ENCODE measurements at places on chromosomes 11 and 22.
A peak's percentile ranks its signal among the peaks of the same experiment; 100 is the strongest.

GRCh38 chr11:61079416-61080150 lies 22.7 kb upstream of the CD5 start:
- no peak for DNase-seq

DNA sequence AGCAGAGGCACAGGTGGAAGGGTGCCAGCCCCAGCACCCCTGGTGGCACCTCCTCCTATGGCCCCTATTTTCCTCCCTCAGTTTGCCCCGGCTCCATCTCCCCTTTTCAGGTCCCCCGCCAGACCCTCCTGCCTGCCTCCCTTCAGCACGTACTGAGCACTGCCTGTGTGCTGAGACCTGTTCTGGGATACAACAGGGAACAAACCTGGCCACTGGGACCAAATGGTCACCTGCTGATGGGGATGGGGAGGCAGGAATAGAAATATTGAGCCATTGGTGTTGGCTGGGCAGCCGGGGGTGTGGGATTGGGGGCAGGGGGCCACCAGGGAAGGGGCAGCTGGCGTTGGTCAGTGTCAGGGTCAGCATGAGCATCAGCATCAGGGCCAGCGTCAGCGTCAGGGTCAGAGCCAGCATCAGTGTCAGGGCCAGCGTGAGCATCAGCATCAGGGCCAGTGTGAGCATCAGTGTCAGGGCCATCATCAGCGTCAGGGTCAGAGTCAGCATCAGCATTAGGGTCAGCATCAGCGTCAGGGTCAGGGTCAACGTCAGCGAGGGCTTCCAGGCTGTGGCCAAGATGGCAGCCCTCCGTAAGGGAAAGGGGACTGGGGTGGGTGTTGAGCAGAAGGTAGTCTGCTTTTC lies 7.5 kb downstream of the ZNF74 start:
- no peak for DNase-seq

DNA sequence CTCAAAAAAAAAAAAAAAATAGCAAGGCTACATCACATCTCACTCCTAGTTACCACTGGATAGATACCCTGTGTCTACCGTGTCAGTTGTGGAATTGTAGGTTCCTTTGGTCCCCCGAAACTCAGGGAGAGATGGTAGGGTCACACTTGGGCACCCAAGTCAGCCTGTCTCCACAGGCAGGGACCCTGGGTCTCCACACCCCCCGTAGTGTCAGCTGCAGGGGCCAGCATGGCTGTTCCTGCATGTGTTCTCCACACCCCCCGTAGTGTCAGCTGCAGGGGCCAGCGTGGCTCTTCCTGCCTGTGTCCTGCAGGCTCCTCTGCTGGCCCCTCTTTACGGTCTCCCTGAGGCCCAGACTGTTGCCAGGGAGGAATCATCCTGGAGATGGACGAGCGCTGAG lies 282.1 kb downstream of the BRD1 start:
- DNase-seq: no peak

DNA sequence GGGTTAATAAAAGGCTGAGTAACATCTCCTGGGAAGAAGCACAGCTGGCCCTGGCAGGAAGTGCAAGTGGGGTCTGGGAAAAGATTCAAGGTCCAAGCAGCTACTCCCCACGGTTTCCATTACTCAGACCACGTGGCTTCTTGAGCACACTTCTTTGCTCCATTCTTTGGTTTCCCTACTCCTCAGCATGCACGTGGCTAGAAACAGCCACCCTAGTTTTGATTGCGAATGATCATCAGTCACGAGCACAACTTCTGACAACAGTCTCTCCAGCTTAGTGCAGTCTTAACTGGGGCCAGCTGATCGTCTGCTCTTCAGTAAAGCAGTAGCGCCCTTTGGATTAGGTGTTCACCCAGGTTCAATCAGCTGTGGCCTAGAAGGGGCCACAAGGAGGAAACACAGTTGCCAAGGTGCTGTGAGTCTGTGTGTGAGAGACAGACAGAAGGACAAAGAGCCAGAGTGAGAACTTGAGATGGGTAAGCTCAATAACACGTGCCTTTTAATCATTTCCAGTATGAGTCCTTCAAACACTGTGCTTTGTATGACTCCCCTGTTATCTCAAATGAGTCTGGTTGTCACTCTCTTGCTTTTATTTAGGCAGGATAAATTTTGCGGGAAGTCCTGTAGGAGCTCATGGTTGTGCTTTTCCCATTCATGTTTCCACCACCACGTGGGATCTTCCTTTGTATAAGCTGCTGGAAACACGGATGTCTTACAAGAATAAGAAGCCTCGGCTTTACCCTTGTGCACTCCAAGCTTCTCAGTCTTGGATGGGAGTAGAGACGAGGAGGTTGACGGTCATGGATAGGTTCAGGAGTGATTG lies 901 bp upstream of the PARVA start:
- DNase-seq: peak; percentile 88

- no peak for DNase-seq
Observed at GRCh38 chr11:75077316-75077715, 19.4 kb downstream of the OR2AT4 start.

GRCh38 chr11:33829430-33830141 lies 55.3 kb upstream of the FBXO3 start:
- peak; percentile 79 for DNase-seq

DNA sequence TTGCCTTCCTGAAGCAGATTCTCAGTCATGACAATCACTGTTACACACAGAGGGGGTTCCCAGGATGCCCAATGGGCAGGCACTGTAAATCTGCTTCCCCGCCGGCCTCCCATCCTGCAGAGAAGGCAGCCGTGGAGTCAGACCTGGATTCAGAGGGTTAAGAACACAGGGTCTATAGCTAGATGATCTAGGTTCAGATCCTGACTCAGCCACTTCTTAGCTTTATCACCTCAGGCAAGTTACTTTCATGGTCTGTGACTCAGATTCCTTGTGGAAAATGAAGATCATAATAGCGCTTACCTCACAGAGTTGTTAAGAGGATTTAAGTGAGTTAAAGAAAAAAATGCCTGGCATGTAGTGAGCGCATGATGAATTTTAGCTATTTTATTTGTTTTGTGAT lies 95.9 kb downstream of the TIMP3 start:
- DNase-seq: peak; percentile 33

DNA sequence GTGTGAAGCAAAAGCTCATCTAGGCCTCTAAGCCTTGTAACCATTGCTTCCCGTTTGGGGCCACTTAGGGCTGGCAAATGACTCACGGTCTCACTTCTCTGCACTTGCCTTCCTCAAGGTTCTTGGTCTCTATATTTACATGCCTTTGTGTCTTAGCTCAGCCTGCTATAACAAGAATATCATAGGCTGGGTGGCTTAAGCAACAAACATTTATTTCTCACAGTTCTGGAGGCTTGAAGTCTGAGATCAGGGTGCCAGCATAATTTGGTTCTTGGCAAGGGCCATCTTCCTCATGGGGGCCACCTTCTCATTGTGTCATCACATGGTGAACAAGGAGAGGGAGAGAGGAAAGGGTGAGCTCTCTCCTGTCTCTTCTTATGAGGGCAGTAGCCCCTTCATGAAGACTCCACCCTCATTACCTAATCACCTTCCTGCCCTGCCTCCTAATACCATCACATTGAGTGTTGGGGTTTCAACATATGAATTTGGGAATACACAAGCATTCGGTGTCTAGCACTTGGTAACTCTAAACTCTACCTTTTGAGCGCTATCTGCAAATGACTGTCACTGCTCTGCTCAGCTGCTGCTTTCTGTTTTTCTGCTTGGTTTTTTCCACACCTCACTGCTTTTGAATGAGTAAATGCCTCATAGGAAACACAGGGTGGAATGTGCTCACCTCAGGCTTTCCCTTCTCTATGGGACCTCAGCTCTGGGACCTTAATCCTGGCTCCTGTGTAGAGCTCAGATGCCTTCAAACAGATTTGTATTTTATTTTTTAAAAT lies 16.2 kb upstream of the ME3 start:
- DNase-seq: peak; percentile 89

GRCh38 chr22:39388261-39389011 lies 11.1 kb upstream of the TAB1 start:
- DNase-seq: peak; percentile 82

DNA sequence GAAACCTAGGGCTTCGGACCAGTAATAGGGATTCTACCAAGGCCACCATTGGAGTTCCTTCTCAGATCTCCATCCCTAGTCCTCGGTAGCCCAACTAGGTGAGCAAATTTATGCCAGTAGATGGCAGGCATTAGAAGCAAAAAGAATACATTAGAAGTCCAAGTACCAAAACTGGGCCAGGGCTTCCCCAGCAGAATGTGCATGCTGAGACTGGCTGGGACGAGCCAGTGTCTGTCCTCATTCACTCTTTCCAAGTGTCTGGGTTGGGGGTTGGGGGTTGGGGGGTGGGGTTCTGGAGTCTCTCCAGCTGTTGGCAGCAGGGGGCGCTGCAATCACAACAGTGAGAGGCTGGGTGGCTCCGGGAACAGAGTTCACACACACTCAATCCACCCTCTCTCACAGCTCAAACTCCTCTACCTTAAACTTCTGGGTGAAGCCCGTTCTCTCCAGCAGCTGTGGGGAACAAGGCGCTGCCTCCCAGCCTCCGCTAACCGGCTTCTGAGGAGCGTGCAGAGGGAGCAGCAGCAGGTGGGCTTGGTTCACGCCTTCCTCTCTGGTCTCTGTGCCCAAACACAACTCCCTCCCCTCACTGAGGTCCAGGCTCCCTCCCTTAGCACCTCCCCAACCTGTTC lies 57.5 kb downstream of the BTG4 start:
- peak; percentile 77 for DNase-seq

DNA sequence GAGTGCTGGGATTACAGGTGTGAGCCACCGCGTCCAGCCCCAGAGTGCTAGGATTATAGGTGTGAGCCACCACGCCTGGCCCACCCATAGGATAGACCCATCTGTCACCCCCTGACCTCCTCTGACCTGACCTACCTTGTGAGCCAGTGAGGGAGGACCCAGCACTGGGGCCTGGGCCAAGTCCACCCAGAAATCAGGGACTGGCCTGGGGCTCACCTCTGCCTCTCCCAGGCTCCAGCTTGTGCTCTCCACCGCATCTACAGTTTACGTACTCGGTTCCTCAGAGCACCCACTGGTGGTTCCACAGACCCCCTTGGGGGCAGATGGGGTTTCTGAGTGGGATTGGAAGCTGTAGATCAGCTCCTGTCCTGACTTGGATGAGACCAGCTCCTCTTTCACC lies 6.4 kb downstream of the SLC29A2 start:
- DNase-seq: no peak

DNA sequence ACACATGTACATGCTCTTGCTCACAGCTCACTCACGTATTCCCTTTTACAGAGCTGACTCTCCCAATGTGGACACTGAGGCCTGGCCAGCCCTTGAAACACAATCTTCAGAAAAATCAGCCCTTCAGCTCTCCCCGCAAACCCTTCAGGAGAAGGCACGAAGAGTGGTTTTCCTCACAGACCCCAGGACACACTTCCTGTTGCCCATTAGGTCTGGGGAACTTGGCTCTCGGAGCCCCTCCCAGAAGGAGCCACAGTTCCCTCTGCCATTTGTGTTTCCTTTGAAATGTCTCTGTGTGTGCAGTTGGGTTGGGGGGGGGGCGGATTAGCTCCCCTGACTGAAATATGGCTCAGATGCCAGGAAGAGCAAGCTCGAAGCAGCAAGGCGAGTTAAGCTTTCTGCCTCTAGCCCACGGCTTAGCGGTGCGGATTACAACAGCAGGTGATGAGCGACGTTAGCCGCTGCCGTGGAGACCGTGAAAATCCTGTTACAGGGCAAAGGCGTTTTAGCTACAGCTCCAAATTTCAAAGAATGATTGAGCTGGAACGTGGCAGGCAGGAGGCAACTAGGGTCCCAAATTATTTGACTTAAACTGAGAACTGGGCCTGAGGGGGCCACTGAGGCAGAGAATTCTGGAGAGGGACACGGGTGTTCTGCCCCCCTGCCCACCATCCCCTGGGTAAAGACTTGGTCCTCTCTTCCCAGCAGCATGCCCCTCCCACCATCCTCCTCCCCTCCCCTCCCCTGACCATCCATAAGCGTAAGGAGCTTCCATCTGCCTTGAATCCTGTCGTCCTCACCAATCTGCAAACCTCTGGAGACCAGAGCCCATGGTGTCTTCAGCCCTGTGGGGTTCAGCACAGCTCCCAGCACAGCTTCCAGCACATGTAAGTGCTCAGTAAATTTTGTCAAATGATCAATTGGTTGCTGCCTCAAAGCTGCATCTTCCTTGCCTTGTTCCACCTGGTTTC lies 598.6 kb downstream of the BUD13 start:
- DNase-seq: no peak

DNA sequence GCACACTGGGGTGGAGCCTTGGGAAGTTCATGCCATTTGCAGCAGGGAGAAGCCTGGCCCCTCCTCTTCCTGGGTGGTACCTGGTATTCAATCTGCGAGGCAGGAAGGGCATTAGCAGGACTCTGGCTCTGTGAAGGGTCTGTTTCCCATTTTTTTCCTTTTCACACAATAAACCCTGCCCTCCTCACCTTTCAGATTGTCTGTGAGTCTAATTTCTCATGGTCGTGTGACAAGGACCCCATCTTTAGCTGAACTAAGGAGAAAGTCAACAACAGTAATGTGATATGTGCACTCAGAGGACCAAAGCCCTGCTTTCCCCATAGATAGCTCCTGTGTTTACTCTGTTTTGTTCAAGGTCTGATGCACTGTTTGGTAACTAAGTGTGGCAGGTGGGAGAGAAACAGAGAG lies 26.6 kb upstream of the CASP4 start:
- DNase-seq: no peak

DNA sequence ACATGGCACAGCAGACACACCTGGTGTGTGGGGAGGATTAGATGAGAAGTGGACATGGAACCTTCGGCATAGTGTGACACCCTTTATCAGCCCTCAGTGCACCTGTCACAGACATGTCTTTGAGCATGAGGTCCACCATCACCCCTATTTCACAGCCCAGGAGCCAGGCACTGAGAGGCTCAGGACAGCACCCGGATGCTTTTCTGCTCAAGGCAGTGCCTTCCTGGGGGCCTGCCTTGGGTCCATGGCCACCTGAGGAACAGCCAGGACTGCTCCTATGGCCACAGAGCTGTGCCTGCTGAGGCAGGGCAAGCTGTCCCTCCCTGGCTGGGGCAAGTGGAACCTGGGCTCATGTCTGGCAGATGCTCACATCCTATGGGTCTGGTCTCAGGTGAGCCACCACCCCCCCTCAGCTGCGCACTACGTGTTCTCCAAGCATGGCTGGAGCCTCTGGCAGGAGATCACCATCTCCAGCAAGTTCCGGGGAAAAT lies 75.8 kb downstream of the MORC2 start:
- DNase-seq: no peak

DNA sequence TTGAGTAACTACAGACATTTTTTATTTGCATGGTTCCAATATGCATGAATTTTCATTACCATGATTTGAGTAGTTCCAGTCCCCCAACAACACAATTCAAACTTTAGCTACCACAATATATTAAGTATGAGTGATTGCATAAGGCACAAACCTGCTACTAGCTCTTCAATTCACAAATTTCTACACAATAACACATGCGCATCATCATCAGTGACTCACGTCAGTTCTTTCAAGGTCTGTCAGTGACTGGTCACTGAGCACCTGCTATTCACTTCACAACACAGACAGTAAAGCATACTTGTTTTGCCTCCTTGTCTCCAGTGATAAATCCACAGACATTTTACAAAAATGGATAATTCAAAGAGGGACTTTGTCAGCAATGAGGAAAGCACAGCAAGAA lies 435.1 kb upstream of the CCDC90B start:
- no peak for DNase-seq

GRCh38 chr22:39877079-39877845 lies 16.3 kb downstream of the ENTHD1 start:
- DNase-seq: no peak

Data from fibroblast of skin of scalp (primary cell).